ENCODE measurements at places on chromosomes 1 and 21.
A peak's percentile ranks its signal among the peaks of the same experiment; 100 is the strongest.

- no peak overlapping the region for H3K4me3 ChIP-seq
- H3K27me3 ChIP-seq: no peaks in the 10 kb centered on the region
- H3K4me1 ChIP-seq: no peaks in the 10 kb centered on the region
- H3K36me3 ChIP-seq: no peaks in the 10 kb centered on the region
- no peak for DNase-seq
These were observed 126.0 kb downstream of the SYF2 start for GRCh38 chr1:25106352-25106751.

DNA sequence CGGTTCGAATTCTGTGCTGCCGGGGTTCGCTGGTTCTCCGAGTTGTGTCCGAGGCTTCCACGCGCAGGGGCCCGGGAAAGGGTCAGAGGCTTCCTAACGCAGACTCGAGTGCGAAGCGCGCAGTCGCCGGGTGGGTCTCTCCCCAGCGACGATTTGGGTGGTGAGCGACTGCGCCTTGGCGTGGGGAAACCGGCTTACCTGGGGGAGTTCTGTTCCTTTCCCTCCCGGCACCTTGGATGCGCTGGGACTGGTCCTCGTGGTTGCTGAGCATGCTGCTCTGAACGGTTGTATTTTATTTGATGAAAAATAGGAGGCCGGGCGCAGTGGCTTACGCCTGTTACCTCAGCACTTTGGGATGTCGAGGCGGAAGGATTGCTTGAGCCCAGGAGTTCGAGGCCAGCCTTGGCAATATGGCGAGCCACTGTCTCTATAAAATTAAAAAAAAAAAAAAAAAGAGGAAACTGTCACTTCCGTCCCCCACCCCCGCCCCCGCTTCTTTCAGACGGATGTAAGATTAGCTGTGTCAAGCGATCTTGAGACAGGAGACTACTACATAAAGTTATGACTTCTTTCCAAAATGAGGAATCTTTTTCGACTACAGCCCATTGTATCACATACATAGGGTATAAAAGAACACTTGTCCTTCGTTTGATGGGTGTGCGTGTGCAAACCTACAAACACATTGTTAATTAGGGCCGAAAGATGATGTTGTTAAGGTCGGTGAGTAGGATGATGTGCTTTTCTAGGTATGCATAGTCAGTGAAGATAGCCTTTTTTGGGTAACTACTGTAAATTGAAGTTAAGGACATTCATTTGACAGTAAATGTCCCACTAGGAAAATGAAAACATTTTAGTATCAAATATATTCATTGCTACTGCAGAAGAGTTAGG lies at the start of gene CCDC18:
CCDC18 (plus strand) TSS at position 2 of the 891 bp plus-strand sequence. CDS start 2,638 bp downstream, outside the sequence.
- H3K4me1 ChIP-seq: peaks cover 14% of the 10 kb centered on the region
- peak within 1 kb of the TSS; percentile 98 for H3K27ac ChIP-seq

DNA sequence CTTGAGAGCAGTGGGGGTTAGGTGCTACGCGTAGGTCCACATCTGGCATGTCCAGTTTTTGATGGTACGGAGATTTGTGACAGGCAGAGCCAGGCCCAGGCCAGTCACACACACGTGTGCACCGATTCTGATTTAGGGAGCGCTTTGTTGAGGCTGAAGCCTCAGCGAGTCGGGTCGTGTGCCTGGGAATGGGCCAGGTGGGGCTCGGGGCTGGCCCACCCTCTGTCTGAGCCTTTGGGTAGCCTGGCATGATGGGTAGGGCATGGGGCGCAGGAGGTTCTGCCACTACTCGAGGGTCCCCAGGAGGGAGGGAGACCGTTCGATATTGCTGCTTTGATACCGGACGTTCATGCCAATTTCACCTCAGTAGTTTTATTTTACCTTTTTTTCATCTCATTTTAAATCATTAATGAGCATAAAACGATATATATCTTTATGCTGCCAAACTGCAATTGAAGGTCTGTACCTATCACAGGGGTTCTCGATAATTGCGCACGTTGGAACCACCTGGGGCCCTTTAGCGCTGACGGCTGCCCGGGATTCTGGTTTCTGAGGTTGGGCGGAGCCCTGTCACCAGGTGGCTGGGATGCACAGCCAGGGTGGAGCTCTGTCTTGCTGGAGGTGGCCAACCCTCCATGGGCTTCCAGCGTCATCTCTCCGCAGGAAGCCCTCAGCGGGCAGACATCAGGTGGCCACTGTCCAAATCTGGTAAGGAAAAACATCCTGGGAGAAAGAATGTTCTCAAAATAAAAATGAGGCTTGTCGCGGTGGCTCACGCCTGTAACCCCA lies 71.9 kb downstream of the SCCPDH start:
- no peaks in the 10 kb centered on the region for H3K36me3 ChIP-seq
- H3K4me1 ChIP-seq: peaks cover 9% of the 10 kb centered on the region
- DNase-seq: no peak
- no peak overlapping the region for H3K4me3 ChIP-seq
- no peak overlapping the region for H3K27ac ChIP-seq

GRCh38 chr21:33171616-33172169 lies 58.0 kb upstream of the IFNAR2 start:
- no peak overlapping the region for H3K4me3 ChIP-seq
- H3K27me3 ChIP-seq: peaks cover 4% of the 10 kb centered on the region
- H3K27ac ChIP-seq: no peak overlapping the region
- no peaks in the 10 kb centered on the region for H3K36me3 ChIP-seq

DNA sequence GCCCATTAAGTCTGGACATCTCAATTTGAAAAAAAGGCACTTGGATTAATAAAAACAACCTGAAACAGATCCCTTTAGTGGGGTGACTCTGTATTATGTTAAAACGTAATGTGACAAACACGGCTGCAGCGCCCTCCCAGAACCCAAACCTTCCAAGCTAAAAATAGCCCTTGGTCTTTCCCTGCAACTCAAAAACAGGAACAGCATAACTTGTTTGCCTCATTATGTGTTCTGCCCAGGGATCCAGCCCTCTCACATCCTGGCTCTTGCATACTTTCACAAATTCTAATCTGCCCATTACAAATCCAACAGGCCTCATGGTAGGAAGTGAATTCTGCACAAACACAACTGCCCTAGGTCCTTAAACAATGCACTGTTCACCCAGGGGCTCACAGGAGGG lies 94.7 kb upstream of the GADD45A start:
- H3K27ac ChIP-seq: no peak overlapping the region
- DNase-seq: peak; percentile 51
- H3K4me3 ChIP-seq: no peak overlapping the region
- peaks cover 9% of the 10 kb centered on the region for H3K4me1 ChIP-seq
- H3K27me3 ChIP-seq: no peaks in the 10 kb centered on the region

- DNase-seq: no peak
- H3K4me3 ChIP-seq: peak overlapping the region; percentile 100
- H3K27ac ChIP-seq: no peak overlapping the region
- peaks cover 7% of the 10 kb centered on the region for H3K4me1 ChIP-seq
- no peaks in the 10 kb centered on the region for H3K27me3 ChIP-seq
- H3K36me3 ChIP-seq: peaks cover 6% of the 10 kb centered on the region
These were observed 2.6 kb downstream of the PUM1 start for GRCh38 chr1:31062867-31063380.

All from common myeloid progenitor, CD34-positive (primary cell).